ENCODE measurements at places on chromosomes 13 and 19.

DNA sequence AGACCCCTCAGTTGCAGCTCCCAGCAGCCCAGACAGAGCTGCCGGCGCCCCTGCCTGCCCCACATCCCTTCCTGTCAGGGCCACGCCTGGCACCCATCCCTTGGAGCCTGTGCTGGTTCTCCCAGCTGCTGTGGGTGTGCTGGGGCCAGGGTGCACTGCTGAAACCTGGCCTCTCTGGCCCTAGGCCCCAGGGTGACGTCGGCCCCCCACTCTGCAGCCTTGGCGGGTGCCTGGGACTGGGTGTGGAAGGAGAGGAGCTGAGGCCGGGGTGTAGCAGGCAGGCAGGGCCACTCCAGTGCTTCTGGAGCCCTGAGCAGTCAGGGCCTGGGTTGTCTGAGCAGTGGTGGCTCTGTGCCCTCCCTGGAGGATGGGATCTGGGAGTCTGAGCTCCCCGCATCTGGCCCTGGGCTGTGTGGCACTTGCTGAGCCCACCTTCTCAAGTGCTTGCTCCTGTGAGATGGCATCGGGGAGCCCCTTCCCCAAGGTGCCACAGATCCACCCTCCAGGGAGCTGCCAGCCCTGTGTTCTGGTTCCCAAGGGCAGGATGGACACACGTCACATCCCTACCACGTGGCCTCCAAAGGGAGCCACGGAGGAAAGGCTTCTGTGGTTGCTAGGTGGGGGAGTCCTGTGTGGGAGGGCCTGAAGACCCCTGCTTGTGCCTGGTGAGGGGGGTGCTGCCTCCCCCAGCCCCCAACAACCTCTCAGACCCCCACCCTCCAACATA lies 5.2 kb downstream of the PLEKHJ1 start:
- DNase-seq: no peak

DNA sequence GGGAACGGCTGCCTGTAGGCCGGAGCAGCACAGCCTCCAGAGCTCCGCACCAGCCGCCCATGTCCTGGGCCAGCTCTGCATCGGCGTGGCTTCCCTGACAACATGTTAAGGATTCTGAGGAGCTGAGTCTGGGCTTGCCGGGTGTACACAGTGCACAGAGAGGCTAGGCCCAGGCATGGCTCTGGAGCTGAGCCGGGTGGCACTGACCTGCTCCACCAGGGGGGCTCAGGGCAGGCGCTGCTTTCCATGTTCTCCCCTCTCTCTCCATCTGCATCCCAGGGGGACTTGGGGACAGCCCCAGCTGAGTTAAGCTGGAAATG lies 31.6 kb downstream of the AP1M1 start:
- no peak for DNase-seq

DNA sequence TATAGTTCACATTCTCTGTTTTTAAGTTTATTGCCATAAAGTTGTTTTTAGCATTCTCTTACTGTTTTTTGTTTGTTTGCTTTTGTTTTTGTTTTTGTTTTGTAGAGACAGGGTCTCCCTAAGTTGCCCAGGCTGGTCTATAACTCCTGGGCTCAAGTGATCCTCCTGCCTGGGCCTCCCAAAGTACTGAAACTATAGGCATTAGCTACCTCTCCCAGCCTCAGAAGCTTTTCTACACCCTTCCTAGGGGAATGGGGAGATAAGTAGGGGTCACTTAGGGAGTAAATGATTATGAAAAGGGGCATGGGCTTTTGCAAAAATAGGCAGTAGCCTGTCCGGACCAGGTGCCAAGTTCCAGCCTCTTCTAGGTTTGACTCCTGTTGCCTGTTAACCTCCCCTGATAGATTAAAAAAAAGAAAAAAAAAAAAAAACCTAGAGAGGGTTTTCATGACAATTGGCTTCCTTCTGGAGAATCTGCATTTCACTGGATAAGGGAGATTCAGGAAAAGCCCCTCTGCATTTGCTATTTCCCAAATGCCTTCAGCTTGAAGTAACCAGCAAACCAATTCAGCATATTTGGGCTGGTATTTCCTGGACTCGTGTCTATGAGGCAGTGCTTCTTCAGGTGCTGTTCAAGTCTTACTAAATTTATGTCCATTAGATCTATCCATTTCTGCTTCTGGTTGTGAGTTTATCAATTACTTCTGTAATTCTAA lies 216.8 kb downstream of the TM9SF2 start:
- DNase-seq: no peak

DNA sequence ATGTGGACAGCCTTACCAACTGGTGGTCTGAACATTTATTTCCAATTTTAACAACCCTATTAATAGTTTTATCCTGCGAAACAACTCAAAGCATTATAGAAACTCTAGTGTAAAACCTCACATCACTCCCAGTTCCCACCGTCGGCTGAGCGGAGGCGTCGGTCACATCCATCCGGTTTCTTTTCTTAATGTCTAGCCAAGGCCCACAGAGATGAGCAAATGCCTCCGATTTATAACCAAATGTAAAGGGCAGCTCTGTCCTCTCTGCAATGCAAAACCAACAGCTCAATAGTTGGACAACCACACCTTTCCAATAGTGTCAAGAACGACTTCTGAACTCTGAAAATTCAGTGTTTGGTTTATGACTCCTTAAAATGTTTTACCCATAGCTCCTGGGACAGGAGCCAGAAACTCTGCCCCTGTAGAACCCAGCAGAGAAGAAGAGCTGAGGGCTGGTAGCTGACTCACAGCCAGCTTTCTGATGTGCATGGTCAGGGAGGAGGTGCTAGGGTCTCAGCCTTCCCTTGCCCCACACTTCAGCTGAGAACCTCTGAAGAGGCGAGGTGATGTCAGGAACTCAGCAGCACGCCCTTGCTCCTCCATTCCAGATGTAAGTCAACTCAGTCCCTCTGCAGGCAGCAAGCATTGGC lies 90.2 kb upstream of the UQCRFS1 start:
- no peak for DNase-seq

DNA sequence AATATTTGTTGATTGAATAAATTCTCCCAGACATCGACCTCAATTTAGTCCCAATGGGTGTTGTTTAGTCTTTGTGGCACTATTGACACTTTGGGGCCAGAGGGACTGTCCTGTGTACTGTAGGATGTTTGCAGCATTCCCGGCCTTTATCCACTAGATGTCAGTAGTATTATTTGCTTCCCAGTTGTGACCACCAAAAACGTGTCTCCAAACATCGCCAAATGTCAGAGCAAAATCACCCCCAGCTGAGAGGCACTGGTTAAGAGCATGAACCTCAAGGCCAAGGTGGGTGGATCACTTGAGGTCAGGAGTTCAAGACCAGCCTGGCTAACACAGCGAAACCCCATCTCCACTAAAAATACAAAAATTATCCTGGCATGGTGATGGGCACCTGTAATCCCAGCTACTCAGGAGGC lies 15.4 kb downstream of the NLRP12 start:
- DNase-seq: no peak

DNA sequence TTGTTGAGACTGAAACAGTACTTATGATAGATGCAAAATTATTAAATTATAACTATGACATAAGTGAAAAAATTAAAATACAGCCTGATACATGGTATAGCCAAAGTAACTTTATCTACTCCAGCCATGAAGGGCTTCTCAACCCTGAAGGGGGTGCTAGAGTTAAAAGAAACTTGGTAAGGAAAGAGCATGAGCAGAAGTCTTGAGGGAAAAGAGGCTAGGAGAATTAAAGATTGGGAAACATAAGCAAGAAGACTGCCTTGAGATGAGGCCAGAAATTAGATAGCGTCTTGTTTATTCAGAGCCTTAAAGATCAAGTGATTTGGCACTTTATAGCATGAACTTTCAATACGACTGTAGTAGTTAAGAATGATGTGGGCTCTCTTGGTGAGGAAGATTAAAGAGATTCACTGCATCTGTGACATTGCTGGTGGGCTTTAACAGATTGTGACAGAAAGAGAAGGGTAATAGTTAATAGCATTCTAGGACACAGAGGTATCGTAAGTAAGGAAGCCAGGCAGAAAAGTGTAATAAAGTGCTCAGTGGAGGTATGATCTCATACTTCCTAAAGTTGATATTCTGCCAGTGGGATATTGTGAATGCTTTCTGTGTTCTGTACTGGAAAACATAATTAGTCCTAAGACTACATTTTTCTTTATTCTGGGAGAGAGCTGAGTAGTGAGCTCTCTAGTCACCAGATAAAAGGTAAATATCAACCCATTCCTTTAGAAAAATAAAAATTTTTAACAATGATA lies 385.4 kb upstream of the PRR20A start:
- DNase-seq: no peak

DNA sequence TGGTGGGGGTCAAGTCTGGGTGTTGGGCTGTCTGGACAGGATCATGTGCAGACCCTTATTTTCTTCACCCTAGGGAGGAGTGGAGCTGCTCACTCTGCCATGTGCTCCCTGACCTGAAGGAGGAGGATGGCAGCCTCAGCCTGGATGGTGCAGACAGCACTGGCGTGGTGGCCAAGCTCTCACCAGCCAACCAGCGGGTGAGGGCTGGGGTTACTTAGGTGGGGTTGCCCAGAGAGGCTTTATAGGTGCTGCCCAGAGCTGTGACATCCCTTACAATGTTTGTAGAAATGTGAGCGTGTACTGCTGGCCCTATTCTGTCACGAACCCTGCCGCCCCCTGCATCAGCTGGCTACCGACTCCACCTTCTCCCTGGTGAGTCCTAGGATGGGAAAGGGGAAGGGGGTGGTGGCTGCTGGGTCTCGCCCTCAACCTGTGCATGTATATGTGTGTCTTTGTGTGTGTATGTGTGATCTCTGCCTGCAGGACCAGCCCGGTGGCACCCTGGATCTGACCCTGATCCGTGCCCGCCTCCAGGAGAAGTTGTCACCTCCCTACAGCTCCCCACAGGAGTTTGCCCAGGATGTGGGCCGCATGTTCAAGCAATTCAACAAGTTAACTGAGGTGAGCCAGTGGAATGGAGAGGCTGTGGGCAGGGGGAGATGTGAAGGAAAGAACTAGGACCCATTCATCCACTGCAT lies 5.1 kb downstream of the CHMP2A start:
- DNase-seq: no peak
